ENCODE measurements at places on chromosomes 16 and 17.
A peak's percentile ranks its signal among the peaks of the same experiment; 100 is the strongest.

DNA sequence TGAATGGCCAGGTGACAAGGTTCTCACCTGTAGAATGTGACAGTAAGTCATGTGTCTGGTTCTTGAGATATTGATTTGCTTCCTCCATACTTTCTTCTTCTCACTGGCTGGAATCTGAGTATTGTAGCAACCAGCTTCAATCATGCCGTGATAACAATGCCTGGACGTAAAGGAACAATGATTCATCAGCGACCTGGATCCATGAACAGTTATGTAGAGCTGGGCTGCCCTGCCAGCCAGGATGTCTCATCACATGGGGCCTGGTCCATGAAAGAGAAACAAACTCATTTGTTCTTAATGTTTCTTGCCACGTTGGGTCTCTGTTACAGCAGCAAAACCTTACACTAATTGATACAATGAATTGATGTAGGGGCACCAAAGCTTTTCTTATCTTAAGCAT lies 627.2 kb downstream of the TOX3 start:
- no peak for DNase-seq

DNA sequence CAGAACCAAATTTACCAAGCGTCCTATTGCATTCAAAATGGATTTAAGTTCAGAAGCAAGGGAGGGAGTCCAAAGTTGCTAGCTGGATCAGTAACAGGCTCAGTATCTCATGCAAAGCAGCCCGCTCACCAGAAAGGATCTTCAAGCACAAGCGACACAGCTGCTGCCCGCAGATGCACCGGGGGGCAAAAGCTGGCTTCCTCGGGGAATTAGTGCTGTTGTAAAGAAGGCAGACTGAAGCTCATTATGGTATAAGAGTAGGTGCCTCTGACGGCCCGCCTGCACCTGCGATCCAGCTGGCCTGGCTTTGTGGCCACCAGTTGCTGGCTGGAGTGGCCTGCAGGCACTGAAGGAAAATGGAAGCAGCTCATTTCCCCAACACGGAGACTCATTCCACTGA lies 128.4 kb upstream of the RCVRN start:
- no peak for DNase-seq

DNA sequence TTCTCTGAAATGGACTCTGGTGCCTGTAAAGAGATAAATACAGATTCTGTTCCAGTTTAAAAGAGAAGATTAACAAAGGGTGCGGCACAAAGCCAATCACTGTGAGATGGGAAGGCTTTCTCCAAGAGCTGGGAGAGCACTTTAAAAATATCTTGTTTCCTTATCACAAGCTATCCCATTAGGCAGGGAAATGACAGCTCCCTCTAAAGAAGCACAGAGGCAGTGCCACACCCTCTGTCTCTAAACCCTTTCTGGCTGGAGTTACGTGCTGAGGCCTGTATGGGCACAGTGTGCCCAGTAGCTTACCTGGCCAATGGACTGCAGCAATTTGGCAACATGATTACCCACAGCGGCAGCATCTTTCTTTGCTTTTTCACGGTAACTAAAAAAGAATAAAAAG lies 9.0 kb upstream of the TERB1 start:
- no peak for DNase-seq

DNA sequence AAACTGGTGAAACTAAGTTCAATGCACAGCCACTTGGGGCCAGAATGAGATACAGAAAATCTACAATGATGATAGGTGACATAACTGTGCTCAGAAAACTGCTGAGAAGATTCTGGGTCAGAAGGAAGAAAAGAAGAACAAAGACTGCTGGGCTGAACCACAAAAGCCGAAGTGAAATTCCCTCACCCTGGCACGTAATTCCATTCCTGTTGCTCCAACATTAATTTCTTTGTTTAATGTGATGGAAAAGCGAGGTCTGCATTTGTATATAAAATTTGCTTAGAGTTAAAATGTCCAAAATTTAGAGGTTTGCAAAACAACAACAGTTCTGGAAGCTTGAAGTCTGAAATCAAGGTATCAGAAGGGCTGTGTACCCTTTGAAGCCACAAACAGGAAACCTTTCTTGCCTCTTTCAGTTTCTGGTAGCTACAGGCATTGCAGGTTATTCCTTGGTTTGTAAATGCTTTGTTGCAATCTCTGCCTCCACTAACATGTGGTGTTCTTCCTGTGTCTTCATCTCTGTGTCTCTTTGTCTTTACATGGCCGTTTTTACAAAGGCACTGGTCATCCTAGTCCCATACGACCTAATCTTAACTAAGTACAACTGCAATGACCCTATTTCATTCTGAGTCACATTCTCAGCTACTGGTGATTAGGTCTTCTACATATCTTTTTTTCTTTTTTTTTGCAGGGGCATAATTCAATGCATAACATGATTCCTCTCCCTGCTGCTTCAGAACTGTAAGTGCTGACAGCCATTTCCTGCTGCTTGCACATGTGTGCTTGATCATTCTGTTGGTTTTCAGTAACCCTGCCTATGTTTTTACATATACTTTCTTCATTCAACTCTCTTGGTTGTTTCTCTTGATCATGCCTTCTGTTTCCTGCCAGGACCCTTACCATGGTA lies 603.0 kb upstream of the CDH8 start:
- no peak for DNase-seq

DNA sequence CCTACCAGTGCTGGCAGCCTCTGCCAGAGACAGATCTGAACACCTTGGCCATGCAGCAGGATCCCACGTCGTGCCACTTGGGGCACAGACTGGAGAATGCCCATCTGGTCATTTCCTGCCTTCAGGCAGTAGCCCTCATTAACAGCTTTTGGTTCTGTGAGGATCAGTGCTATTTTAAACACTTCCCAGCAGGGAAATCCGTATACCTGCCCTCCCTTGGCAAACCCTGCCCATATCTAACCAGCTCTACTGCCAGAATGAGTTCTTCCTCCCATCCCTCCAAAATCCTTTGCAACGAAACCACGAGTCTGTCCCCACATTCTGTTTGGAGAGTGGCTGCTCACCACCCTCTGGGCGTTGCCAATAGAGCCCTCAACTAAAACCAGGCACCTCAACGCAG lies 245.7 kb downstream of the ENGASE start:
- no peak for DNase-seq

DNA sequence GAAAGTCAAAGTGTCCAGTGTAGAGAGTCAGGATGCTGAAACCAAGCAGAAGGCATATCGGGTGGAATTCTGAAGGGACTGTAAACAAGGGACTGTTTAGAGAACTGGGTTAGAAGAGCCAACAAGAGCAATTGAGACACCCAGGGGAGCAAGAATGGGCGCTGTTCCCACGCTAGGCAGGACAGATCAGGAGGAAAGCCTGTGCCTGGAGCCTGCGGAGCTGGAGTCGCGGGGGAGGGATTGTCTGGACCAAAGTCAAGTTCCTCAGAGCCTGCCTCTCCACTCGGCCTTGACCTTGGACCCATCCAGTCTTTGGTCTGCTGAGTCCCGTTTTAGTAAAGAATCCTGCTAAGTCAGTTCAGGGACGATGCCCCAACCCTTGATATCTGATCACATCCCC lies 14.7 kb upstream of the KLHL36 start:
- no peak for DNase-seq

DNA sequence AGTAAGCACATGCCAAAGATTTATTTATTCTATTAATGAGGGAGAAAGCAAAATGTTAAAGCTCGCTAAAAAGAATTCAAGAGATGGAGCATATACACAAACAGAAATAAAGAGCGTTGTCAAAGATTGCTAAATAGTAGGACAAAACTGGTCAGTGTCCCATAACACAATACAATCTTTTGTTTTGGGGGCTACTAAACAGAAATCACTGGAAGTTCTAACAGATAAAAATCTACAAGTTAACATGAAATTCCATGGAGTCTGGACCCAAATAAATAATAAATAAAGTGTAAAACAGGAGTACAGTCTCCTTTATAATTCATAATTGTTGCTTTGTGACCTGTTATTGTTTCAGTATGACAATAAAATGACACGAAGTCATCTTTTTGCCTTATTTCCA lies 115.2 kb upstream of the CNTNAP4 start:
- no peak for DNase-seq

GRCh38 chr17:36632916-36633771 lies 31.8 kb downstream of the MRM1 start:
- no peak for DNase-seq

GRCh38 chr16:71709229-71709781 lies 15.2 kb downstream of the PHLPP2 start:
- DNase-seq = peak; percentile 78

GRCh38 chr16:75456971-75457370 lies 7.5 kb downstream of the TMEM170A start:
- no peak for DNase-seq

DNA sequence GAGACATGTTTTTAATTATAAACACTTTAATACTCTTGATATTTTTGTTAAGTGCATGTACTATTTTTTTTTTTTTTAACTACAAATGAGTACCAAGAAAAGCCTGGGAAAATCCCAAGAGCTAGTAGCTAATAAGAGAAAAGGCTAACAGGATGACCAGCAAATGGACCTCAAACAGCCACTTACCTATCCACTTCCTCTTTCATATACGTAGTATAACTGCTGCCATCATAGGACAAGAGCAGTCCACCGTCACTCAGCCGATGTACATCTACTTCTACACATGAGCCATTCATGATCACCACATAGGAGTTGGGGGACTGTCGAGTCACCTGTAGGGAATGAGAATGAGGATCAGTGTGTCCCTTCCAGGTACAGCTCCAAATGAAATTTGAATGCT lies 128.0 kb upstream of the C17orf78 start:
- no peak for DNase-seq

DNA sequence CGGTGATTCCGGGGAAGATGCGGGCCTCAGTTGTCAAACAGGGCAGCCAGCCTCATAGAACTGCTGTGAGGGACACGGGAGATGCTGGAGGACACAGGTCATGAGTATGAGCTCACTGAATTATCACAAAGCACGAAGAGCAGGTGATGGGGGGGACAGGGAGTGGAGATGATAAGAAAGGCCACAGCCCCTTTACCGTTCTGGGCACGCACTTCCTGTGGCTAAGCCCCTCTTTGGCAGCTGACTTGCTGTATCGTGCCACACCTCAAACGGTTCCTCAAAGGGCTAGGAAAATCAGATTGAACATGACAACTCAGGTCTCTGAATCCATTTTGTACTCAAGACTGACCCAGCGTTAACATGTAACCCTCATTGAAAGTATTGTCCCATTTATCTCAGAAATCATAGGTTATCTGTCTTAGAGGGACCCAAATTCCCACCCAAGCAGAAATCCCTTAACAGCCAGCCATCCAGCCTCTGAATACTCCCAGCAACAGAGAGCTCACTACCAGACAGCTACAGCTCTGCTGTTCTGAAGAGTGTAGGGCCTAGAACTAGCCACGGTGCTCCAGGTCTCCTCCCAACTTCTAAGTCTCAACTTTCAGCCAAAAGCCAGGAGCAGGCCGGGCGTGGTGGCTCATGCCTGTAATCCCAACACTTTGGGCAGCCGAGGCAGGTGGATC lies 5.0 kb upstream of the SRL start:
- no peak for DNase-seq

- peak; percentile 15 for DNase-seq
Observed at GRCh38 chr17:78179372-78179771, 7.5 kb downstream of the TK1 start.

DNA sequence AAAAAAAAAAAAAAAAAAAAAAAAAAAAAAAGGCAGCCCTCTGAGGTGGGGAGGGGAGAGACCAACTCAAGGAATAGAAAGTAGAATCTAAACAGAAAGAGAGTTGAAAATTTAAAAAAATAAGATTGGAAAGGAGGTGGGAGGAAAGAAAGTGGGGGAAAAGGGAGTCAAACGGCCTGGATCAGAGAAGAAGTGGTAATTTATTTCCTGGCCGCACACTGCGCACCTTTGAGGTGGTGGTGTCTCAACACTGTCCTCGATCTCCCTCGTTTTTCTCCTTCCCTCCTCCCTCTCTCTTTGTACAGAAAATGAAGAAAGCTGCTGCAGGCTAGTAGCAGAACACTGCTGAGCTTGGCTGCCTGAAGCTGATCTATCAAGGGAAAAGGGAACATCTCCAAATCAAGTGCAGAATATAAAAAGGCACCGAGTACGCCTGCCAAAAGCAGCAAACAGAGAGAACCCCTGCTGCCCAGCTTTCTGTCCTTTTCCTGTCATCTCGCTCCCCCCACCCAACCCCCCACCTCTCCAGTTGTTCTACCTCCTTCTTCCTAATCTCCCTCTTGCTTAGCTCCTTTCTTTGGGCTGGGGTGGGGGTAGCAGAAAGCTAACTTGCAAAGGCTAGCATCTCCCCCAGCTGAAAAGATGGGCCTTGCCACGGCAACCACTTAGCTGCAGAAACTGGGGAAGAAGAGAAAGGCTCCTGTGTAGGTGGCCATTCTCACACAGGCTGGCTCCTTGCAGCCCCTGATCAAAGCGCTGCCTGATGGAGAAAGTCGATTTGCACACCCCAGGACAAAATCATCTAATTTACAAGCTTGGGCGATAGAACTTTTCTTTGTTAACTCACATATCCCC lies 22.5 kb downstream of the AXIN2 start:
- DNase-seq = no peak

DNA sequence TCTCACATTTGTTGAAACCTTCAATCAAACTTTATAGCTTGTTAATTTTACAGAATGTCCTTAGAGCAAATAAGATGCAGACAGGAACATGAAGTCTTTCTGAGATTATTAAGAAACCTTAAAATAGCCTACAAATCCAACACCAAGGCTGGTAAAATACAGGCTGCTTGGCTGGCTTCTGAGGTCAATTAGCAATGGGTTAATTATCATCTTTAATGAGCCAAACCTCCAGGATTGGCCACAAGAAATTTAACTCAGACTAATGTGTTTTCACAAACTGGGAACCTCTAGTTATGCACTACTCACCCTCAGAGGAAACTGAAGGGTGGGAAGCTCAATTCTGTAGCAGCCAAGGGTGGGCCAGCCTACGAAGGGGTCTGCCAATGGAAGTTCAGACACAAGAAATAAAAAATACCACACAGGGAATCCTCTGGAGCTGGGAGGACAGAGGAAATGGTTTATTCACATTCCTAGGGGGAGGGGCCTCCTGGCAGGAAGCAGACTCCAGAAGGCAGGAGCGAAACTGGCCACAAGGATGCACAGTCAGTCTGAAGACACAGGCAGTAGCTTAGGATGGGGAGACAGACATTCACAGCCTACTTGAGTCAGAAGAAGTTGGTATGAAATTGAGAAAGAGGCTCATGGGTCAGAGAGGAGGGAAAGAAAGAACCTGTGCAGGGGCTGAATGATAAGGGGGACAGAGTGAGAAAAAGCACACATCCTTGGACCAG lies 36.1 kb downstream of the HIC1 start:
- peak; percentile 82 for DNase-seq

GRCh38 chr17:61209525-61209924 lies 190.1 kb upstream of the TBX2 start:
- DNase-seq = no peak

- no peak for DNase-seq
Observed at GRCh38 chr16:23206986-23207385, 24.4 kb downstream of the SCNN1G start.

- DNase-seq = no peak
Observed at GRCh38 chr16:85774811-85775210, 23.9 kb upstream of the C16orf74 start.

- no peak for DNase-seq
Observed at GRCh38 chr17:37761059-37761458, 16.2 kb upstream of the HNF1B start.

DNA sequence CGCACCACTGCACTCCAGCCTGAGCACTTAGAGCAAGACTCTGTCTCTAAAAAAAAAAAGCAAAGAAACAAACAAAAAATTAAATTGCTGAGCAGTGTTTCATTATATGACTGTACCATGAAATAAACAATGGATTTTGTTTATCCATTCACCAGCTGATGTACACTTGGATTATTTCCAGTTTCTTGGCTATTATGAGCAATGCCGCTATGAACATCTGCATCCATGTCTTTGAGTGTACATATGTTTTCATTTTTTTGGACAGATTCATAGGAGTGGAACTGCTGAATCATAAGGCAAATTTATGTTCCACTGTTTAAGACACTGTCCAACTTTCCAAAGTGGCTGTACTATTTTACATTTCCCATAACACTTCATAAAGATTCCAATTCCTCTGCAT lies 8.0 kb downstream of the RNF157 start:
- DNase-seq = peak; percentile 89
